Cardiac fibroblast (primary cell): ENCODE measurements at places on chromosomes 4 and X.
A peak's percentile ranks its signal among the peaks of the same experiment; 100 is the strongest.

DNA sequence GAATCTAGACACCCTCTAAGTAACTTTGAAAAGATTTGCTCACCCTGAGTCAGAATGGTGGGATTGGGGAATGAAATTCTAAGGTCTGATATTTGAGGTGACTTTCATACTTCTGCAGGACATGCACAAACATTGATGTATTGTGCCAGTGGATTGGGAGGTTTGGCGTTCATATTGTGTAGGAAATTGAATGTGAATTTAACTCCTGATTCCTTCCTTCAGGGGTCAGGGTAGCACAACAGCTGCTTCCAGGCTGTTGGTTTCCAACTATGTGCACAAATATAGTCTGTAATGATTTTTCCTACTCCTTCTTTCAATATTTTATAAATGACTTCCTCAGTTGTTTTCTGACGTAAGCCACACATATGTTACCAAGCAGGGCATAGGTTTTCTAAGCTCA lies 3.1 kb downstream of the IL1RAPL1 start:
- no peak for DNase-seq

DNA sequence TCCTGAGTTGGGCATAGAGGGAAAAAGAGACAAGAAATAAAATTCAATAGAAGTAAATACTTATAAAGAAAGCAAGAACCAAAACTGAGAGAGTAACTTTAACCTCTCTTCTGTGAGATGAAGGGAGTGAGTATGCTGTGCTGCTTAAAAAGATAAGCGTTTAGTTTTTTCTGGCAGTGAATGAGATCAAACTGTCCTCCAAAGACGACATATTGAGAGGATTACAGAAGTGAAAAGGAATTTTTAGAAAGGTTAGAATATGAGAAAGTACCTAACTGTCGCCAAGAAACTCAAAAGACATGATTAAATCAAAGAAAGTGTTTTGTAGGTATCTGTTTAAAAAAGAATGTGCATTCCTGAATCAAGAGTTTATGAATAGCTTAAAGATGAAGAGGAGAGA lies 16.0 kb downstream of the GAB1 start:
- DNase-seq, result peak; percentile 34

DNA sequence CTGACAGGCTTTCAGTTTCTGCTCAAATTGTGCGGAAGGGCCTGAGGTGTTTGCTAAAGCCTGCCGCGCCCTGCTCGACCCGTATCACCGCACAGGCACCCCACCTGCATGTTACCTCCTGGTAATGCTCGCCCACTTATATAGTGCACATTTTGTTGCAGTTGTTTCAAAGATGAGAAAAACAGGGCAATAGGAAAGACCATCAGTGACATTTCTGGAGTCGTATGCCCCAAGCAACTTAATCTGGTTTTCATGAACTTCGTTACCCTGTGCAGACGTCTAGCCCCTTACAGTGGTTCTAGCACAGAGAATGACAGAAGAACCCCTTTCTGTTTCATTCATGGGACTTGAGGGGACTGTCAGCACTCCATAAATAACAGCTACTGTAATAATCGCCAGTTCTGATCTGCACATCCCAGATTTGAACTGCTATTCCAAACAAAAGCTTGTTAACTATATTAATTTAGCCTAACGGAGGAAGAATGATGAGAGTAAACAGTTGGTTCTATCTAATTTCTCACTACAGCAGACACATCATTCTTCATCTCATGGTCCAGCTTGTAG lies 940 bp upstream of the DCTD start:
- DNase-seq, result no peak

DNA sequence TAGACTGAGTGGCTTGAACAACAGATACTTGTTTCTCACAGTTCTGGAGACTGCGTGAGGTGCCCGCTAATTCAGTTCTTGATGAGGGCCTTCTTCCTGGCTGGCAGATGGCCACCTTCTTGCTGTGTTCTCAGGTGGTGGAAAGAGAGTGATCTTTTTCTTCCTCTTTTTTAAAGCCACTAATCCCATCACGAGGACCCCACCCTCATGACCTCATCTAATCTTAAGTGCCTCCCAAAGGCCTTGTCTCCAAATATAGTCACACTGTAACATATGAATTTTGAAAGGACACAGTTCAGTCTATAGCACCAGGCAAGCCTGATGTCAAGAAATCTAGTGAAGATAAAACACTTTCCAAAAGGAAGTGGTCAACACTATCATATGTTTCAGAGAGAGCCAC lies 12.4 kb downstream of the VAMP7 start:
- no peak for DNase-seq

GRCh38 chr4:42646013-42646784 lies 10.7 kb downstream of the ATP8A1 start:
- no peak for DNase-seq
